ENCODE measurements at places on chromosomes 7 and 10.

- no peak for DNase-seq
Observed at GRCh38 chr10:128530301-128530700, 404.1 kb upstream of the MKI67 start.

DNA sequence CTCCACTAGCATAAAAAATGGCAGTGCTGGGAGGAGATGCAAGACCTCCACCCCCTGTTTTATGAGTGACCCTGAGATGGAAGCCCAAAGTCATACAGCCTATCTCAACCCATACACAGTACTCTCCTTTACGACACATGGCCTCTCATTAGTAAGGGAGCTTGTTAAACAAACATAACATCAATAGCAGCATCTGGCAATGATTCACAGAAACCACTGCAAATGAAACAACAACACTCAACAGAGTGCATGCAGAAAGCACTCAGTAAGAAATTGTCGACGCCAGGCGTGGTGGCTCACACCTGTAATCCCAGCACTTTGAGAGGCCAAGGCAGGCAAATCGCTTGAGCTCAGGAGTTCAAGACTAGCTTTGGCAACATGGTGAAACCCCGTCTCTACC, 27.5 kb upstream of the FIGNL1 start:
- DNase-seq: no peak

GRCh38 chr10:34358729-34359434, 456.2 kb downstream of the PARD3 start:
- no peak for DNase-seq

GRCh38 chr10:70355051-70356021, 27.1 kb downstream of the LRRC20 start:
- no peak for DNase-seq

- DNase-seq: no peak
Observed at GRCh38 chr7:36984041-36984521, 259.8 kb upstream of the AOAH start.

DNA sequence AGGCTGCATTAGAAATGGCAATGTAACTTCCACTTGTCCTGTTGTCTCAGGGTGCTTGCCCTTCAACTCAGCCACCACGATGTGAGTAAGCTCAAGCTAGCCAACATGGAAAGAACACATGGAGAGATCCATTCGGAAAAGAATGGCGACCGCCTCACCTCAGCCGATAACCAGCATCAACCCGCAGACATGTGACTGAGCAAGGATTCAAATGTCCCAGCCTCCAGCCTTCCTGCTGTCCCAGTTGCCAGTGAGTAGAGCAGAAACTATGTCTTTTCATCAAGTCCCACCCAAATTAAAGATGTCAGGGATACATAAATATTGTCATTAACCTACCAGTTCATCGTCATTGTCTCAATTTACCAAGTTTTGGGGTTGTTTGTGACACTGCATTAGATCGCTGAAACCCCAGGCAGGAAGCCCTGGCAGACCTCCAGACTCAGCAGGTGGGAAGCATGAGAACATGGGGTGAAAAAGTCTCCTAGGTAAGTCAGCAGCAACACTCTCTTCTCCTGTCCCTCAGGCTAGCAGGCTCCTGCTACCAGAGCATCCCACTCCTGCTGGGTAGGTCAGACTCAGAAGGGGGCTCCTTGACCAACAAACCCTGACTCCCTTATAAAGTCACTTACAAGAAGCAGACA, 67.0 kb downstream of the OSBPL3 start:
- no peak for DNase-seq

DNA sequence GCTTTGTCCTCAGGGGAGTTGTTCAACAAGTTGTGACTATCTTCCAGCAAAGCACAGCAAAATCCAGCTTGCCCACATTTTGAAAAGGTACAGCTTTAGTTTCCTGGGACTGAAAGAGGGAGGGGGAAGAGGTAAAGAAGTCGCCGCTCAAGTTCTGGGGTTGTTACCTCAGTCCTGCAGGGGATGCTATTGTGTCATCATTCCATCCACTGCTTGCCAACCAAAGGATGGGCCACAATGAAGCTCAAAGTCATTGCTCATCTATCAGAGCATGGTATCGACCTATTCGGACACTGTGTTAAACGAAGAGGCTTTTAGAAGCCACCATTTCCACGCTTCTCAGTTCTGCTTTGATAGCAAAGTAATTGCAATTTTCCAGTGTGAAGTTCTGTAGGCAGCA, 34.3 kb downstream of the NPY start:
- DNase-seq: no peak

DNA sequence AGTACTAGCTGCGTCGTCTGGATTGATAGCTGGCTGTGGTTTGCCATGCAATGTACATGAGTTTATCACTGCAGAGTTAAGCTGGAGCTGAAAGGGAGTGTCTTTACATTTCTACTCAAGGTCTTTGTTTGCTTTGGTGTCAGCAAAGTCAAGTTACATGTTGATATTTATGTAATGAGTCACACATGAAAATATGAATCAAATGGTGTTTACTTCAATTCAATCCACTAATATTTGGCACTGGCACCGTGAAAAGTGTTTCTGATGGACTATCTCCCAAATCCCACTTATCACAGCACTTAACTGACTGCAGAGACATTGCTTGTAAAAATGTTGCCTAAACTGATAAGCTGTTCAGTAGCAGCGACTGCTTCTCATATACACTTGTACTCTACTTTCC, 395.9 kb downstream of the TFEC start:
- DNase-seq: no peak

DNA sequence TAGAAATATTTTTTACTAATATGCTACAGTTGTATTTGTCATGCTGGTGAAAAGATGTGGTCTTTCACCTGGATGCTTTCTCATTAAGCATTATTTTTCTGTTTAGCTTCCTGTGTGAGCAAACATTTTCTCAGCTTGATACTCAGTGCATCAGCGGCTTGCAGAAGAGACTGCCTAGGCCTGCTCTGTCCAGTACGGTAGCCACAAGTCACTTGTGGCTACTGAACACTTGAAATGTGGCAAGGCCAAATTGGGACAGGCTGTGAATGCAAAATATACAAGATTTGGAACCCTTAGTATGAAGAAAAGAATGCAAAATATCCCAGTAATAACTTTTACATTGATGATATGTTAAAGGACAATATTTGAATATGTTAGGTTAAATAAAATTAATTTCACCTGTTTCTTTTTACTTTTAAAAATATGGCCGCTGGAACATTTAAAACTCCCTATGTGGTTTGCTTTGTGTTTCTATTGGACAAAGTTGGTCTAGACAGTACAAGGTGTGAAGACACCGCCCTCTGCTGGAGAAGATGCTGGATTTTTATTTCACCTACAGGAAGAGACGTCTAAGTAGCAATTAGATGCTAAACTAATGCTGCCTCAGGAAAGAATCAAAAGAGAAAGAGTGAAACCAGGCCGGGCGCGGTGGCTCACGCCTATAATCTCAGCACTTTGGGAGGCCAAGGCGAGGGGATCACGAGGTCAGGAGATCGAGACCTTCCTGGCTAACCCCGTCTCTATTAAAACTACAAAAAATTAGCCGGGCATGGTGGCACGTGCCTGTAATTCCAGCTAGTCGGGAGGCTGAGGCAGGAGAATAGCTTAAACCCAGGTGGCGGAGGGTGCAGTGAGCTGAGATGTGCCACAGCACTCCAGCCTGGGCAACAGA, 5.3 kb downstream of the SRGN start:
- DNase-seq: peak; percentile 29

DNA sequence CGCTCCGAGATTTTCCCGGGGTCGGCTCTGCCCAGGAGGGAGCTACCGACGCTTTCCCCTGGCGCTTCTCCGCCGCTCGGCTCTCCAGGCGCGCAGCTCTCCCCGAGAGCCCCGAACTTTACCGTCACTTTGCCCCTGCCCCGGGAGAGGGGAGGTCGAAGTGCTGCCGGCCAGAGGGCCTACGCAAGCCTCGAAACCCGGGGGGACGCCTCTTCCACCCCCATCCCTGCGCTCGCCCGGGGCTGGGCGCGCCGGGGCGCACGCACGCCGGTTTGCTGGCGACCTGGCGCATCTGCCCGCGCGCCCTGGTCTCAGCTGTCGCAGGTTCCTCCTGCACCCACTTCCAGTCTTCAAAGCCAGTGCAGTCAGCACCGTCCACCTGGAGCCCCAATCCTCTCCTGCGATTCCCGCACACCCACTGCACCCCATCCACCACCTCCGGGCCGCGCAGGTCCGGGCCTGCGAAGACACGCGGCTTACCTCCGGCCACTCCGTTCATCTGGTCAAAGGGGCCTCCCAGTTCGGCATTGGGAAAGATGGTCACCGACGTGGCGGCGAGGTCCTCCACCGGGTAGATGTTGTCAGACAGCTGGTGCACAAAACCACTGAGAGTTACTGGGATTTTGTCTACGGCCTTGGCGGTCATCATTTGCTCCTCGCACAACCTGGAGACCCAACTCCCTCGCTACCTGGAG, 638 bp downstream of the EGR2 start:
- DNase-seq: peak; percentile 84

- peak; percentile 23 for DNase-seq
Observed at GRCh38 chr10:26391701-26392695, 46.1 kb upstream of the APBB1IP start.

DNA sequence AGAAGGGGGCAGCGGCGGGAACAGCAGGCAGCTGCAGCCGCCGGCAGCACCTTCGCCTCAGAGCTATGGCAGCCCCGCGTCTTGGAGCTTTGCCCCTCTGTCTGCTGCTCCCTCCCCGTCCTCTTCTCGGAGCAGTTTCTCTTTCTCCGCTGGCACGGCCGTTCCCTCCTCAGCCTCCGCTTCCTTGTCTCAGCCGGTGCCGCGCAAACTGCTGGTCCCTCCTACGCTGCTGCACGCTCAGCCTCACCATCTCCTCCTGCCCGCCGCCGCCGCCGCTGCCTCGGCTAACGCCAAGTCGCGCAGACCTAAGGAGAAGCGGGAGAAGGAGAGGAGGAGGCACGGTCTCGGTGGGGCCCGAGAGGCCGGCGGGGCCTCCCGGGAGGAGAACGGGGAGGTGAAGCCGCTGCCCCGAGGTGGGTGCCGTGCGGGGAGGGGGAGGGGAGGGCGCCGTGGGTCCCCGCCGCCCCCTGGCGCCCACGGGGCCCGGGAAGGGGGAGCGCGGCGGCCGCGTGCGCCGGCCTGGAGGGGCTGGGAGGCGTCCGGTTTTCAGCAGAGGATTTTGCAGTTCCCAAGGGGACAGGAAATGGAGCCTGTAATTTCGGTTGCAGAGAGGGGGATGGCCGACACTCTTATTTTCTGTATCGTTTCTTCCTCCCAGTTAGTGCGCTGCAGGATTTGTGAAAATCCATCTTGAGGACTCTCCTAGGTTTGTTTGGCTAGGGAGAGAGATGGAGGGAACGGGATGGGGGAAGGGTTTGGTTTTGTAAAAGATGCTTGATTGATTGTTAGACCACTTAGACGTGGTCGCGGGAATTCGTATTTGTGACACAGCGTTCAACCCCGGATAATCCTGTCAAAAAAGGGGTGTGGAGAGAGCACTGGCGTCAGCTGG, 630 bp downstream of the RSBN1L start:
- peak; percentile 98 for DNase-seq

DNA sequence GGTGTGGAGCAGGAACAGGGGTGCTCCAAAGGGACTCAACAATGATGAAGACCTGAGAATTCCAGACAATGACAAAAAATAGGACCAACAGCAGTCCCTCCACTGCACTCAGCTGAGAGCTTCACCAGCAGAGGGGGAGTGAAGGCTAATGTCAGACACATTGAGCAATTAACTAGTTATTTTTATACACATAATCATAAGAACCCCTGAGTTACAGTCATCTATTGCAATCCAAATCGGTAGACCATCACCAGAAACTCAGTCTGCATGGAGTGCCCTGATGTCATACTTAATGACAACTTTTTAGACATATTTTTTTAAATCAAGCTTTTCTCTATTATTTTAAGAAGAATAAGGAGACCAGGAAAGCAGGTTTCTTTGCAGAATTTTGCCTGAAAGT, 30.6 kb upstream of the IKZF1 start:
- DNase-seq: no peak

GRCh38 chr7:24979863-24980533, at the start of gene OSBPL3:
Gene OSBPL3 (minus strand): TSS chr7:24980178. CDS start chr7:24892472, 87,706 bp downstream.
- DNase-seq: peak; percentile 94

DNA sequence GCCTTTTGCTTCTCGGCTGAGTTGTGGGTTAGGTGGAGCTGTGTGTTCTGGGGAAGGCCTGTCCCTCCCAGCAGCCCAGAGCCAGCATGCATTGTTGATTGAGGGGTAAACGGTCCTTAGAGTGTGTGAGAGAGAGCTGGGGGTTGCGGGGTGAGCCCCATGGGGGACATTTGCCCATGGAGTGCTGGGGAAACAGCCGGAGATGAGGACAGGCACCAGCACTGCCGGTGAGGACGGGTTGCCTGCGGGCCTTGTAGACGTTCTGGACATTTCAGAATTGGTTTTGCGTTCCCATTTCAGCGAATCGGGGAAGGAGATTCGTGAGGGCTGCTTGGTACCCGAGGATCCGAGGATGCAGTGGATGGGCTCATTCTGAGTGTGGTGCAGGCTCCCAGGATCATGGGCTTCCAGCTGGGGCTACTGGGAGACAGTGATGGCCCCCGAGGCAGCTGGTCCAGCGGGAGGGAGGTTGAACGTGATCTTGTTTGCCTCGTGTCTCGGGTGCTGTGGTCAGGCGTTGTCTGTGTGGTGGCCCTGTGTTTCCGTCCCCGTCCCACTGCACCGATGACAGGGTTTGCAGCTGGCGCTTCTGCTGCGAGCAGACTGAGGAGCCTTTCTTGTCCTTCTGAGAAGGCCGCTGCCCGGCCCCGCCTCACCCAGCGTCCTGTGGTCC, 113.9 kb downstream of the CYTH3 start:
- no peak for DNase-seq

- DNase-seq: no peak
Observed at GRCh38 chr10:70838270-70838805, 22.6 kb downstream of the SGPL1 start.

GRCh38 chr10:8639486-8640185, 585.1 kb downstream of the GATA3 start:
- no peak for DNase-seq

GRCh38 chr10:71873582-71874211, 22.6 kb upstream of the PSAP start:
- DNase-seq: no peak

DNA sequence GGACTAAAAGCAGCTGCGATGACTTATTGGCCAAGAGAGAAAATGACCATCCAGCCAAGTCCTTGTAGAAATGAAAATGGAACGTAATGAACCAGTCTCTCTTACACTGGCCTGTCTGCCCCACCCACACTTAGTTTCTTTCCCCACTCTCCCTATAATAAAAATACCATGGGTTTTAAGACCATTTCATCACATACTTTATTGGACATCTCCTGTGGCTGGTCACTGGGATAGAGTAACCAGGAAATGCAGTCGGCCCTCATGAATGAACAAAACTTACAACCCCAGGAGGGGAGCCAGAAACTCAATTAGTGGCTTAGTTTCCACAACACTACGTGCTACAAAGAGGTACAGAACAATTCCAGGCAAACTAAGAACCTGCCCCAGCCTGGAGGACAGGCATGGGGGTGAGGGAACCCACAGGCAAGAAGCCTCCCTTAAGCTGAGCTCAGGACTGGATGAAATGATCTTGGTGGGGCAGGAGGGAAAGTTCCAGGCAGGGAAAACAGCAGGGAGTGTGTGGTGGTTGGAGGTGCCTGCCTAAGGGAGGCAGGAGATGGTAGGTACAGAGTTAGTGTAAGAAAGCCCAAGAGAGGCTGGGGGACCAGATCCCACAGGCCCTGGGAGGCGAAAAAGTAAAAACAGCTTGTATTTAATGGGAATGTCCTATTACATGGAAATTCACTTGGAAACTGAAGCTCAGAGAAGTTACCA, 29.6 kb downstream of the MKI67 start:
- no peak for DNase-seq

Data from right kidney (tissue), 9 donors.